CD4-positive, CD25-positive, alpha-beta regulatory T cell (primary cell): ENCODE measurements at places on chromosomes 1 and 21. TPM values are rescaled to one million over a fixed set of nuclear protein-coding genes. Genes with fewer than 3 reads are reported as not detected.

GRCh38 chr1:204398197-204399125, 13.2 kb downstream of the PPP1R15B start:
- DNase-seq: peak; percentile 46

Gene KCNE2
- not detected for total RNA-seq

Gene CD53
- total RNA-seq: 397 TPM

DNA sequence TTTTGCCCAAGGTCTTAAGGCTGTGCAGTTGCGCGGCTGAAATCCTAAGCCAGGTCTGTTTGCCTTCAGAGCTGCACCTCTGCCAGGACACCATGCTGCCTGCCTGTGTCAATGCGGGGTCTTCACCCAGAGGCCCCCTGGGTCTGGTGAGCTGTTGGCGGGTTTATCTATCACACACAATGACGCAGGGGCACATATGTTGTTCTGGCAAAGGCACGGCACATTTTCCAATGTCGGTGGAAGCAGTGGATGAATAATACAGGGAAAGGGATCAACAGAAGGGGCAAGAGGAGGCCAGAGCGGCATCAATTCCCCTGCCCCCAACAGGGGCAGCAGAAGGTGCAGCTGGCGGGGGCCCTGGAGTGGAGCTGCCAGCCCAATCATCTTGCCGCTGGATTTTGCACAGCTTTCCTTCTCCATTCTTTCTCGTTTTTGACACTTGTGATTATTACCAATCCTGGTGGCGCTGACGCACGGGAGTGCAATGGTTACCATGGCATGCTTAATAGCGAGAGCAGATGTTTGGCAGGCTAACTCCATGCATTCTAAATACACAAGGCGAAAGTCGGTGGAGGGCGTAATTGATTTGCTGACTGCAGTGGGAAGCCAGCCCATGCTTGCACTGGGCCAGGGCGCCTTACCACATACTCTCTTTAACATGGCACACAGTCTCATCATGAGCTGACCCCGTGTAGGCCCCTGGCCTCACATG, 45.8 kb upstream of the CYP2J2 start:
- DNase-seq: no peak

DNA sequence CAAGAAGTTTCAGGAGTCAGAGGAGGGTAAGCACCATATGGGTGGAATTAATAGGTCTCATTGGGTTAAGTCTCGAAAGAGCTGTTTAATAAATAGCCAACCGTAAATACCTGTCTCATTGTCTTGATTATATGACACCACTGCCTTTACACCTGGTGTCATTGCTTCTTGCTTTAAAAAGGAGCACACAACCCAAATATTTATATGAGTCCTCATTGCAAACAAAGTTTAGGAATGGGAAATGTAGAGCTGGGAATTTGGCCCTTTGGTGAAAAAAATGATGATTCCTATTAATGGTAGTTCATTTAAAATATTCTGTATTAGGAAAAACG, 2.1 kb downstream of the BACH1 start:
- no peak for DNase-seq

Gene ERICH3
- not detected for total RNA-seq

DNA sequence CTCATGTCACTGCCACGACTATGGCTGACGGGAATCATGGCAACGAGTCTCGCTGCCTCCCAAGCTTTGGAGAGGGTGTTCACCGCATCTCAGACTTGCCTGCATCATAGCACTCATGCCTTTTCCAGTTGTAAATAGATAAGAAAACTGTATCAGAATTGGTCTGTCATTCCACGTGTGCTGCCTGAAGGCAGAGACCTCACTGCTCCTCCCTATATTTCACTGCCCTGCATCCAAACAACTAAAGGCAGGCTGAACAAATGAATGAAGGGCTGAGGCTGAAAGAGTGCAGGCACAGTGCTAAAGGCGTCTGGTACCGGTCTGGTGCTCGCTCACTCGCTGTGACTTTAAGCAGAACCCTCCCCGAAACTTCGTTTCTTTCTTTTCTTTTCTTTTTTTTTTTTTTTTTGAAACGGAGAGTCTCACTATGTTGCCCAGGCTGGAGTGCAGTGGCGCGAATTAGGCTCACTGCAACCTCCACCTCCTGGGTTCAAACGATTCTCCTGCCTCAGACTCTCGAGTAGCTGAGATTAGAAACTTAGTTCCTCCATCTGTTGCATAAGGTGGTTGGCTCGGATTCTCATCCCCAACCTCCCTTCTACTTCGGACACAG, 542 bp downstream of the EIF2B3 start:
- DNase-seq: no peak

GRCh38 chr1:58064166-58064565, 482.4 kb downstream of the OMA1 start:
- no peak for DNase-seq

GRCh38 chr1:158043232-158043631, 49.8 kb downstream of the KIRREL1 start:
- DNase-seq: no peak

- DNase-seq: no peak
These were observed 45.9 kb upstream of the MYOCOS start for GRCh38 chr1:171576144-171576543.

DNA sequence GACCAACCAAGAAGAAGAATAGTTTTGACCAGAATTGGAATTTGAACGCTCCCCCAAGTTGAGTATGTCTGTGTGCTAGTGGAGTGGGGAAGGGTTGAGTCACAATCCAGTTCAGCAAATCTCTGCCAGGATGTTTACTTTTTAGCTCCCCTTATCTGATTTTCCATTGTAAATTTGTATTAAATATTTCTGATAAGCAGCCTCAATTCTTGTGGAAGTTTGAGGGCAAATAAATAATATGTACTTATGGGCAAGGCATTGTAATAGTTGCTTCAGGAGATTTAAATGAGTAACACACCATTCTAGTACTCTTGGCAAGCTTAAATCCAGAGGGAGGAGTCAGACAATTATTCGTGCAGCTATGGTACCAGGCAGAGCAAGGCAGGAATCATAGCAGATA, 14.4 kb downstream of the CXADR start:
- DNase-seq: no peak

Gene SLC44A5
- 1.6 TPM for total RNA-seq

Gene TFAP2E
- total RNA-seq: 5.1 TPM

Gene PLA2G2C
- total RNA-seq: not detected

Gene PRAMEF8
- total RNA-seq: not detected

DNA sequence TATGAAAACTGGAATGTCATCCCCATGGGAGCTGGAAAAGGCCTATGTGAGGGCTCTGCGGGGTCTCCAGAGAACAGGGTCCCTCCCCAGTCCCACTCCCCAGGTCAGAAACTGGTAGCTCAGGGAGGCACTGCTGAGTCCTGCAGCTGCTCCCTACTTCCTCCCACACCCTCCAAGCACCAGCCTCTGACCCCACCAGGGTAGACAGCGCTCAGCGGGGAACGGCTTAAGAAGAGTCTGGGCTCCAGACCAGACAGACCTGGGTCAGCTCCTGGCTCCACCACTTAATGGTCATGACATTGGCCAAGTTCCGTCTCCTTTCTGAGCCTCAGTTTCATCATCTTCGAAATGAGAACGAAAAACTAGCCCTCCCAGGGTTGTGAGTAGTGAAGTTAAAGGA, 7.2 kb downstream of the LRP8 start:
- DNase-seq: no peak

DNA sequence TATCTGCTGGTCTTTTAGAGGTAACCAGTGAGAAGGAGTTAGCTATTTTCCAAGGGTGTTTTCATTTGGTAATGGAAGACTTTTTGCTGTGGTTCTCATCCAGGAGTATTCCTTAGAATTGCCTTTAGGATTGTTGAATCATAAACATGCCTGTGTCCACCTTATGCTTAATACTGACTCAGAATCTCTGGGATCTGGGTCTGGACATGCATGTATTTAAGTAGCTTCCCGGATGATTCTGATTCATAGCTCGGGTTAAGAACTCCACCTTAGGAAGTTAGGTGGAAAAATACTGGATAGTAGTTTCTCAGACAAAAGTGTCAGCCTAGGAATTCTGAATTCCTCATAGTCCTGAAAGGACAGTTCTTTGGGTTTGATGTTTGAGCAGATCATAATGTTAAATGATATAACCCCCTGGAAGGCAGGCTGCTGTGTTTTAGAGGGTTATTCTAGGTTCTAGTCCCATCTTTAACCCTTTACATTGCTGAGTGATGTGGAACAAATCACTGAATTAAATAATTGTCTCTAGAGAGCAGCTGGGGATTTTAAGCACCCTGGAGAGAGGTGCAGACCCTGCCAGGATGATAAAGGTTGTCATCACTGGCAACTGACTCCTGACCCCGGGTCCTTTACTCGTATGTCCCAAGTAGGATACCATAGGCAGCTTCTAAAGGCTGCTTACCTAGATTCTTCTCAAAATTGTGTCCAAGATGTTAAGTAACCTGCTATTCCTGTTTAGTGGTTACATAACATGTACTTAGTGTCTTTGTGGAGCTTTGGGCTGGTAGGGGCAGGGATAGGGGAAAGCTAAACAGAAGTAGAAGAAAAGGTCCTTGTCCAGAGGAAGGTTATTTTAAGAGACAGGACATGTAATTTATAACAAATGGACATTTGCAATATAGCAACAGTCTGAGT, 14.5 kb upstream of the C4BPB start:
- DNase-seq: no peak

DNA sequence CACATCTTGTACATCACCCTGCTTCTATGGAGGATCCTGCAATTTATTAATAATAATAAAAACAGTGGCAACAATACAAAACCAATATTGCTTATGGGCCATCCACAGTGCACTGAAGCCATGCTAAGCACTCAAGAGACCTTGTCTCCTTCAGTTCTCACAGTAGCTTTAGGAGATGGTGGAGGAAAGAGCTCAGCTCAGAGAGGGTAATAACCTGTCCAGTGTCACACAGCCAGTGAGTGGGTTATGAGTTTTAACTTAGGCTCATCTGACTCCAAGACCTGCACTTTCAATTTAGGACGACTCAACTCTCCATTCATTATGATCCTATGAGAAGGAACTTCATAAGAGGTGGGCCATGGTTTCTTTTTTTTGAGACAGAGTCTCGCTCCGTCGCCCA, 347.6 kb upstream of the RUNX1 start:
- DNase-seq: no peak

DNA sequence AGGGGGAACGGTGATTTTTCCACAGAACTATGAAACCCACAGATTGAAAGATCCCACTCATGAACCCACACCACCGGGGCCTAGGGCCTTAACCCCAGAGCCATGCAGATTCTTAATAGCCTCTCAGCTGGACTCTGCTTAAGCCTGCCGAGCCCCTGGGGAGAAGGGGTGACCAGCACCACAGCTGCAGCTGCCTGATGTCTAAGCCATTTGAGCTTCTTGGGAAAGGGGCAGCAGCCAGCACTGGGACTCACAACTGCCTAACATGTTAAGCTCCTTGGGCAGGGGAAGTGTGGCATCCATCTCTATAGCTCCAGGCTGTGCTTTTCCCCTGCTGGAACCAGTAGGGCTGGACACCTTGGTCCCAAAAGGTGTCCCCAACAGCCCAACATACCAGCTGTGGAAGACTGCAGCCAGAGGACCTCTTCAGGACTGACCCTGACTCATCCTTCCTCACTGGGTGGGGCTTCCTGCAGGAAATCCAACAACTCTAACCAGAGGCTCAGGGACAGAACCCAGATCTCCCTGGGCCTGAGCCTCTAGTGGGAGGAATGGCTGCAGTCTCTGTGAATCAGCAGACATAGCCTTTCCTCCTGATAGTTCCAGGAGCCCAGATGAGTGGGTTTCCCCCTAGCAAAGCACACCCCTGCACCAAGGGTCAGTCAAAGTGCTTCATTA, 34.6 kb upstream of the FMO3 start:
- no peak for DNase-seq

DNA sequence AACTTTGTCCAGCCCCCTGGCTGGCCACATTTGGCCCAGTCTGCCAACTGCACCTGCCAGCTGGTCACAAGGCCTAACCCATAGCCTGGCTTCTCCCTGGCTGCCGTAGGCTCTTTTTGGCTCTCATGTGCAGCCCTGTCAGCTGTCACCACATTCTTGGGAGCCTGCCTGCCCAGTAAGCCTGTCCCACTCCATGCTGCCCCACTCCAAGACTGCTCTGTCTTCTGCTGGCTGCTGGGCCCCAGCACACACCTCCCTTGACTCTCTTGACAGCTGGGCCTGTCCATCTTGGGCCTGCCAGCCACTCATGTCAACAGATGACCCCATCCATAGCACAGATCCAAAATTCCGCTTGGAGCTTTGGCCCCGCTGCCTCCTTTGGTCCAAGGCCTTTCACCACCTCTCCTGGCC, 74.3 kb upstream of the EDN2 start:
- DNase-seq: no peak

GRCh38 chr1:119266858-119267257, 101.7 kb upstream of the HAO2 start:
- DNase-seq: no peak

Gene C1orf50
- total RNA-seq: 14.3 TPM

Gene MFSD2A
- total RNA-seq: 3.7 TPM

DNA sequence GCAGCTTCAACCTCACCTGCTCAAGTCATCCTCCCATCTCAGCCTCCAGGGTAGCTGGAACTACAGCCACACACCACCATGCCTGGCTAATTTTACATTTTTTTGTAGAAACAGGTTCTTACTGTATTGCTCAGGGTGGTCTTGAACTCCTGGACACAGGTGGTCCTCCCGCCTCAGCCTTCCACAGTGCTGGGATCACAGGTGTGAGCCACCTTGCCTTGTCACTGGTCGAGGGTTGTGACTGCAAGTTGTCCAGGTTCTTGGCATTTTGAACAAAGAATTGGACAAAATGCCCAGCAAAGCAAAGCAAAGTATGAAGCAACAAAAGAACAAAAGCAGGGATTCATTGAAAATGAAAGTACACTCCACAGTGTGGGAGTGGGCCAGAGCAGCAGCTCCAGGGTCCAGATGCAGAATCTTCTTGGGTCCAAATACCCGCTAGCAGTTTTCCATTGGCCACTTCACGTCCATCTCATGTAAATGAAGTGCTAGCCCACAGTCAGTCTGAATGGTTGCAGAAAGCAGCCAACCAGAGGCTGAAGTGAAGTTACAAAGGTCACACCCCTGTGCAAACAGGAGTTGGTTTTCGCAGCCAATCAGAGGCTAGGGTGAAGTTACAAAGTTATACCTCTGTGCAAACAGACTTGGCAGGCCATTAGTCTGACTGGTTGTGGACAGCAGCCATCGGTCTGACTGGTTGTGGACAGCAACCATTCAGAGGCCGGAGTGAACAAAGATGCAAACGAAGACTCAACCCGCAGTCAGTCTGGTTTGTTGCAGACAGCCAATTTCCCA, 109.5 kb upstream of the KIF26B start:
- DNase-seq: no peak

DNA sequence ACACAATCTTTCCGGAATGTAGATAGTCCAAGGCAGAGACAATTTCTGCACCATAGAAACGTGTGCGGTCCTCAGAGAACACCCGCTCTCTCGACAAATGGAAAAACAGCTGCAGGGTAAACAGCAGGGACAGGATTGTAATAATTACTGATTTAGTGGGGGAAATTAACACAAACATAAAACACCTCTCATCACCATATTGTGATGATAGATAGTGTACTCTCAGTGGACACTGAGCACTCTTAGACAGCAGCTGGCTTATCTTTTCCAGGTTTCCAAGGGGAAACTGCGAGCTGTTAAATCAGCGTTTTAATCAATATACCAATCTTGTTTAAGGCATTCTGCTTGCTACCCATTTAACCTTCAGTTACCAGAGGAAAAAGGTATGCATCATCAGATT, 277.1 kb downstream of the AKT3 start:
- no peak for DNase-seq
